Fibroblast of pulmonary artery (primary cell): ENCODE measurements at places on chromosomes 5 and 9.
A peak's percentile ranks its signal among the peaks of the same experiment; 100 is the strongest.

DNA sequence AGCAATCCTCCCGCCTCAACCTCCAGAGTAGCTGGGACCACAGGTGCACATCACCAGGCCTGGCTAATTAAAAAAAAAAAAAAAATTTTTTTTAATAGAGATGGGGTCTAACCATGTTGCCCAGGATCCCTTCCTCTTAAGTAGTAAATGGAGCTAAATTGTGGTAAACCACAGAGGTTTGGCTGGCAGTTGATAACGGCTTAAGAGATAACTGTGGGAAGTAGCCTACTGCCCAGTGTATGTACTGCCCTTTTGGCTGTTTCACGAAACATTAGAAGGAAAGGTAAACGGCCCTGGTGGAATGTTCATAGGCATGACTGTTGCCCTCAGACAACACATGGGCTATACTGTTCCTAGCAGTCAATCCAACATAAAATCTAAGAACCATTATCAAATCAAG, 44.4 kb downstream of the HMGCR start:
- DNase-seq: no peak

GRCh38 chr9:136713550-136713949, 1.2 kb downstream of the DIPK1B start:
- DNase-seq: no peak

DNA sequence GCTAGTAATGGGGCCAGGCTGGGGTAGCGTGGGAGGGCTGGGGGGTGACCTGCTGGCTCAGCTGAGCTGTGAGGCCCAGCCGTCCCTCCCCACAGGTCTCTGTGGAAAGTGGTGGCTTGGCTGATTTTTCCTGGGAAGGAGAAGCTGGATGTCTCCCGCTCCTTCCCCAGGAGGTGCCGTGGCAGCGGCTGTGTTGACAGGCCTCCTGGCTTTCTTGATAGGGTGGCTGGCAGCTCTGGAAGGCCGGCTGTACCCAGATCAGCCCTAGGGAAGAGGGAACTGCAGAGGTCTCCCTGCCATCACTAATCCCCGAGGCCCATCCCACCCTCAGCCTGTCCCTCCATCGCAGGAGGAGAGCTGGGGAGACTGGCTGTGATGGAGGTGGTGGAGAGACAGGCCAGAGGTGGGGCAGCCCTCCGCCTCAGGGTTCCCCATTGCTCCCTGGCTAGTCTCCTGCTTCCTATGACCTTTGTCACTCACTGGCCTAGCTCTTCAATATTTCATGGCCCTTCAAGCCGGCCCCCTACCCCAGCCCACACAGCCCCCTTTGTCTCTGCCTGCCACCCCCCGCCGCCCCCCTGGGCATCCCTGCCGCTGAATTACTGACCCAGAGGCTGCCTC, 6.8 kb downstream of the CXXC5 start:
- DNase-seq: no peak

- DNase-seq: no peak
Observed at GRCh38 chr5:14640765-14641164, 23.8 kb upstream of the OTULIN start.

GRCh38 chr5:3958389-3958788, 362.8 kb downstream of the IRX1 start:
- no peak for DNase-seq

DNA sequence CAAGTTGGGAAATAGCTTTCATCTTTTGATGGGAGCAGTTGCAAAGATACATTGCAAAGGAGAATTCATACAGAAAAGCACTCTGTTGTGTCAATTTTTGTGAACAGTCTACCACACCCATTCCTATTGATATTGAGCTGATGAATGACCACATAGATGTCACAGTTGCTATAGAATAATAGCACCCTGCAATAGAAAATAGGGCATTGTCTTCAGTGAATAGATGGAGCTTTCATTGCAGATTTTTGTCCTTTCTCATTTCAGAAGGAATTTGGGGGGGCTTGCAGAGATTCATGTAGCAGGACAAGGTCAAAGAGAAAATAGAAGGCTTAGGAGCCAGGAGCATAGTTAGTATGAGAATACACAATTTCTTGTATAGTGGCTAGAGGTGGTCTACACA, 237.9 kb downstream of the TMEM38B start:
- no peak for DNase-seq

DNA sequence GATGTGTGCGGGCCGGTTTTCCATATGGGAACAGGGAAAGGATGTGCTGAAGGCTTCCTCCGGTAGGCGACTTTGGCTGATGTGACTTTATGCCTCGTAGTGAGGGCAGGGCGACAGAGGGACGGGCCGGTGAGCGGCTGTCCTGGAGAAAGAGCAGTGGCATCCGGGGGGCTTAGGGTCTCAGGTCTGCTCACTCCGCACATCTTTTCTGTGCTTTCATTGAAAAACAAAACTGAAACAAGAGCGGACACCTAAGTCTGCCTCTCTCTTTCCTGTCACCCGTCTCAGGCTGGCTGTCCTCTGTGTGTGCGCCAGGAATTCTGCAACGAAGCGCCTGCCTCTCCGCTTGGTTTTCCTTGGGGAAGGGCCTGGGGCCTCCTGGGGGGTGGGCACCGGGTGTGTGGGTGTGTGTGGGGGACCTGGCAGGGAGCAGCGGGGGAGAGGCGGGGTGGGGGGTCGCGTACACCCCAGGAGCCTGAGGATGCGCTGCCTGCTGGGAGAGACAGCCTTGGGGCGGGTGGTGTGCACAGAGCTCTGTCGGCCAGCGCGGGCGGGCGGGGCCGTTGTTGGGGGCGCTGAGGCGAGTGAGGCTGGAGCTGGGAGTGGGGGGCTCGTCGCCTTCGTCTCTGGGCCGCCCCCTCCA, 580 bp upstream of the PRRX2 start:
- DNase-seq: no peak

DNA sequence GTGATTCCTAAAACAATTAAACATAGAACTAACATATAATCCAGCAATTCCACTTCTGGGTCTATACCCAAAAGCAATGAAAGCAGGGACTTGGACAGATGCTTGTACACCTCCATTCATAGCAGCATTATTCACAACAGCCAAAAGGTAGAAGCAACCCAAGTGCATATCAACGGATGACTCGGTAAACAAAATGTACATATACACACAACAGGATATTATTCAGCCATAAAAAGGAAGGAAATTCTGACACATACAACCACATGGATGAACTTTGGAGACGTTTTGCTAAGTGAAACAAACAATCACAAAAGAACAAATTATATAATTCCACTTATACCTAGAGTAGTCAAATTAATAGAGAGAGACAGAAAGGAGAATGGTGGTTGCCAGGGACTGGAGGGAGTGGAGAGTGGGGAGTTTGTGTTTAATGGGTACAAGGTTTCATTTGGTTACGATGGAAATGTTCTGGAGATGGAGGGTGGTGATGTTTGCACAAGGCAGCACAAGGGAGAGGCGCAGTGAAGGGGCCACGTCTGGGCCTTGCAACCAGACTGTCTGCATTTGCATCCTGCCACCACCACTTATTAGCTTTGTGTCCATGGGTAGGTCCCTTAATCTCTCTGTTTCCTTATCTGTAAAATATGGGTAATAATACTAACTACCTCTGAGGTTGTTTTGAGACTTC, 36.3 kb upstream of the RLN1 start:
- DNase-seq: peak; percentile 35

- no peak for DNase-seq
Observed at GRCh38 chr9:8724284-8725018, 924.9 kb upstream of the DMAC1 start.

- DNase-seq: no peak
Observed at GRCh38 chr5:17282283-17283120, 65.1 kb downstream of the BASP1 start.

GRCh38 chr5:55160493-55161209, 680 bp downstream of the GPX8 start:
- DNase-seq: peak; percentile 96

DNA sequence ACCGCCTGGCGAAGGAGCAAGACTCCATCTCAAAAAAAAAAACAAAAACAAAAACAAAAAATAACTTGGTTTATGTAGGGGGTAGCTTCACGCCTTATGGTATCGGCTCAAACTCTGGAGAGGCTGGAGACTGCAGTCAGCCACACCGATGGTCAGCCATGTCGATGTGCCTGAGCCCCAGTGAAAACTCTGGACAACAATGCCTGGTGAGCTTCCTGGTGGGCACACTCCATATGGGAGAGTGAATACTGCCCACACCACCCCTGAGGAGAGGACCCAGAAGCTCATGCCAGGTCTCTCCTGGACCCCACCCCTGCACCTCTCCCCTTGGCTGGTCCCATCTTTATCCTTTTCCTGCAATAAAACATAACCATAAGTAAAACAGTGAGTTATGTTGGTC, 19.6 kb downstream of the IPPK start:
- no peak for DNase-seq

GRCh38 chr5:81971712-81972491, at the start of gene ATG10:
Gene ATG10 (plus strand): TSS chr5:81972023. CDS start chr5:81987571, 15,548 bp downstream.
- peak; percentile 94 for DNase-seq

DNA sequence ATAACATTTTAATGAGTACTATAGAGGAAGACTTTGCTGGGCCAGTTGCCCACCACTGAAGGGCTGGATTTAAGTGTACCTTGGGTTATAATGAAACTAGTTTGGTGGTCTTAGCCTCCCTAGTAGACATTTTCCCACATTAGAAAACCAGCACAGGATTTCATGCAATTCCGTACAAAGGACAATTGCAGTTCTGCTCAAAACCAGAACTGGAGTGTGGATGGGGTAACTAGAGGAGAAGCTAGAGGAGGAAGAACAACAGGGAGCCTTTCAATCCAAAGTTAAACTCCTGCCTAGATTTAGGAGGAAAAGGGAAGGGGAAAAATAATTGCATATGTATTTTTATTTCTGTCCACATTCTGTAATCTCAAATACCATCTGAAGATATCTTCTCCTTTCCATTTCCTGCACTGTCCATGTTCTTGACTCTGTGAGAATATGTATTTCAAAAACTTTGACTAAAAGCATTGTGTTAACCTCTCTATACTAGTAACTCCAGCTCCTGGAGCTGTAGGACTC, 97.5 kb upstream of the SSBP2 start:
- DNase-seq: peak; percentile 34

GRCh38 chr9:734831-735511, 106.5 kb upstream of the DMRT1 start:
- DNase-seq: peak; percentile 96

GRCh38 chr9:70256123-70256551, 2.6 kb upstream of the SMC5 start:
- peak; percentile 83 for DNase-seq

GRCh38 chr5:54577528-54577927, 60.0 kb downstream of the SNX18 start:
- DNase-seq: no peak

DNA sequence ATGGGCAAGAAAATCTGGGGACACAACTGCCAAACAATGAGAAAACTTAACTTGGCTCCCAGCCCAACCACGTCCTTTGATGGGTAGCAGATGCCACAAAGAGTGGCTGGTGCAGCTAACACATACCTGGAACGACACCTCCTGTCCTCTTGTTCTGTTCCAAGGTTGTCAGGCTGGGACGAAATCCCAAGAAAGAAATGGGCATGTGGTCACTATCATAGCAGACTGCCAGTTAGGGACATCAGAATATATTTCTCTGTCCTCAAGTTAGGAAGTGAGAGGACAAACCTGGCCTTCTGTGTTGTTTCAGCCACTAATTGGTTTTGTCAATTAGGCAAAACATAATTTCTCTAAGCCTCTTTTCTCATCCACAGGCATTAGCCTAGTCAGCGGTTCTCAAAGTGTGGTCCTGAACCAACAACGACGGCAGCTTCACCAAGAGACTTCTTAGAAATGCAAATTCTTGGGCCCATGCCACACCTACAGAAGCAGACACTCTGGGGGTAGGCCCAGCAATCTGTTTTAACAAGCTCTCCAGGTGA, 63.4 kb downstream of the RAPGEF1 start:
- DNase-seq: no peak

DNA sequence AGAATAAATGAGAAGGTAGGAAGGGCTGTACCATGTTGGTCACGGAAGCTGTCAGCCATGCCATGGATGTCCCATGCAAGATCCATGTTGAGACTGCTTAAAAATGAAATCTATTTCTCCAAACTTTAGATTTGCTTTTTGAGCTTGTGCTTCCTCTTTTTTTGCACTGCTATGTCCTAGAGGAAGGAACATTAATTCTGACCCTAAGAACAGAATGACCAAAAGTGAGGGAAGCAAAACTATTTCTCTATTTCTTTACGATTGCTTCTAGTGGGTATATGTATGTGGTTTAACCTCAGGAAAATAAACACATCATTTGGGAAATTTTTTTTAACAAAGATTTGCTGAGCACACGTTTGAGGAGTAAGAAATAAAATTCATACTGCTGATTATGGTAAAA, 84.6 kb downstream of the USP20 start:
- DNase-seq: no peak

DNA sequence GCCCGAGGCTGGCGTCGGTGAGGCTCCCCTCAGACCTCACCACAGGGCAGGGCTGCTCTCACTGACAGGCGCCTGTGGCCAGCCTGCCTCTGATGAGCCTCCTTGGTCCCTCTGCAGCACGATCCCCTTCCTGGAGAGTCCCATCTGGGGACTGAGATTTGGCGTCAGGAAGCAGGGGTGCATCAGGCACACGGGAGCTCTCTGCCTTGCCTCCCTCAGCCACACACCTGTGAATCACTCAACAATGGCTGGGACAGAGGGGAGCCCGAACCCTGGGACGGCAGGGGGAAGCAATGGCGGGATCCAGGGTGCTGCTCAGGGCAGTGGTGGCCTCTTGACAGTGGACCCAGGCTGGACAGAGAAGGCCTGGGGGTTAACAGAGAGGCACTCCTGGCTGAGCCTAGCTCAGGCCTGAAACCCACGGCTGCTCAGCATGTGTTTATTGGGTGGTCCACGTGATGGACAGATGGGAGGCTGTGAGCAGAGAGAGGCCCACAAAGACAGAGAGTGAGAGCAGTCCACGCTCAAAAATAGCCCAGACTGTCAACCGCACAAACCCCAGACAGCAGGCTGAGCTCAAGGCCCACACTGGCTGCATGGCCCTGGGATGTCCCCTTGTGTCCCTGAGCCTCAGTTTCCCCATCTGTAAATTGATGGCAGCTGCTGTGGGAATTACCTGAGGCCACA, 11.9 kb downstream of the RASGEF1C start:
- no peak for DNase-seq

- no peak for DNase-seq
Observed at GRCh38 chr5:72628771-72629371, 121.7 kb upstream of the ZNF366 start.

GRCh38 chr5:108143581-108143980, 238.3 kb downstream of the FBXL17 start:
- DNase-seq: peak; percentile 60

DNA sequence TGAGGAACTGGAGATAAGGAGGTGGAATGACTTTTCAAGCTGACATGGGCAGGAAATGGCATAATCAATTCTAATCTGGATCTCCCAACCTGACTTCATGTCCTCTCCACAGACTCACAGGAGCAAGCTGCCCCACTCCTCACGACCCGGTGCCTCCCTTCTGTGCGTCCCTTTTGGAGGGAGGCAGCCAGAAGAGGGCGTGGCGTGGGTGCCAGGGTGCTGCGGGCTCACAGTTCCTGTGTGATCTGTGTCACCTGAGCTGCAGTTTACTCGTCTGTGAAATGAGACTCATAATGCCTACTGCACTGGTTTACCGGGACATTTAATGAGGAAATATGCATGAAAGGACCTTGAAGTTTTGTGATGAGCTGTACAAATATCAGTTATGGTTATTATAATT, 207.4 kb downstream of the DAB2IP start:
- no peak for DNase-seq
